ENCODE measurements at places on chromosomes 7 and 10.

DNA sequence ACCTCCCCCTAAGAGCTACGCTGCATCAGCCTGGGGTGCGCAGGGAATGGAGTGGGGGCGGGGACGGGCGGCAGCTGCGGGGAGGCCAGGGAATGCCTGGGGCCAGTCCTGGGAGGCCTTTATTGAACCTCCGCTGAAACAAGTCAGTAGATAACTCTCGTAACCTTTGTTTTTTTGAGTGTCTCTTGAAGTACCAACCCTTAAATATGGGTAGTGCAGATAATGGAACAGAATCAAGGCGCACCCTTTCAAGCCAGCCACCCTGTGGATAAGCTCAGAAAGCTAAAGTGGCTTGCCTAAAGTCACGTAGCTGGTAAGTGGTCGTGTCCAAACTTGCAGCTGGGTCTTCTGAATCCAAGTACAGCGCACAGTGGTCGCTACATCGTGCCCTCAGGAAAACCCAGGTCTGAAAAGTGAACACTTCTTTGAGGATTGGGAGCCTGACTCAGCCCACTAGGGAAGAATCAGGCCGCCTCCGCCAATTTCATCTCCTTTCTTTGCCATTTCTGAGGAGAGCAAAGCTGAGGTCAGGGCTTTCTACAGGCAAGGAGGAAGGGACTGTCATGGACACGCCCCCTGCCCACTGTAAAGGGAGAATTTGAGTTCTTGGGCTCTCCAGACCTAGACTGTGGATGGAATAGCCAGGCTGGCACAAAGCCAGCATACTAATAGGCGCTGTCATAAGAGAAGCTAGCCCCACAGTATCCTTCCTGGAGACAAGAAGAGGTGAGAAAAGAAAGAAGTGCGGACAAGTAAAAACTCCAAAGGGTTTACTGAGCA lies 3.2 kb upstream of the EGR2 start:
- no peak for DNase-seq

DNA sequence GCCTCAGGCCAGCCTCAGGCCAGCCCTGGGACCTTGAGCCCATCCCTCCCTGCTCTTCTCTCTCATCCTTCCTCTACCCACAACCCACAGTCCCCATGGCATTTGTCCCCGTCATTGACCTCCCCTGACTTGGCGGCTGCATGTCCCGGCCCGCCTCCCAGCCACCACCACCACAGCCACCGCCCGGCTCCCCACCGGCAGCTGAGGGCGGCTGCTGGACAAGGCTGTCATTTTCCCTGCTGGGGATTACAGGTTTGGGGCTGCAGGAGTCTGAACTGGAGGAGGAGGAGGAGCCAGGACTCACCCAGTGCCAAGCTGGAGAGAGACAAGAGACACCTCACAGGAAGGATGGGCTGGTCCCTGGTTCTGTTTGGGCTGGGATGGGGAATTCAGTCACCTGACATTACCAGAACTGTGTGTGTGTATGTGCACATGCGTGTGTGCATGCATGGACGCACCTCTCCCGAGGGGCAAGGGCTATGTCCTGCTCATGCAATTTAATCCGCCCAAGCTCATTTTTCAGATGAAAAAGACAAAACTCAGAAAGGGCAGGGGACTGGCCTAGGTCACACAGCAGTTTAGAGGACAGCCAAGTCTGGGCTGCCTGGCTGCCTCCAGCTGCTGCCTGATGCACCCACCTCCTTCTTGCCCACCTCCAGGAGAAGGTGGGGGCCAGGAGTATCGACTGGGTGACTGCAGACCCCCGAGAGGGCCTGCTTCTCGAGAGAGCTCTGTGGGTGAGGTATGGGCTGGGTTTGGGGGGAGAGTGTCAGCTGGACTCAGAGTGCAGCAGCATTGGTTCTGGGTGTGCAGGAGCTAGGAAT lies 113.1 kb downstream of the ZMIZ1 start:
- DNase-seq = no peak

DNA sequence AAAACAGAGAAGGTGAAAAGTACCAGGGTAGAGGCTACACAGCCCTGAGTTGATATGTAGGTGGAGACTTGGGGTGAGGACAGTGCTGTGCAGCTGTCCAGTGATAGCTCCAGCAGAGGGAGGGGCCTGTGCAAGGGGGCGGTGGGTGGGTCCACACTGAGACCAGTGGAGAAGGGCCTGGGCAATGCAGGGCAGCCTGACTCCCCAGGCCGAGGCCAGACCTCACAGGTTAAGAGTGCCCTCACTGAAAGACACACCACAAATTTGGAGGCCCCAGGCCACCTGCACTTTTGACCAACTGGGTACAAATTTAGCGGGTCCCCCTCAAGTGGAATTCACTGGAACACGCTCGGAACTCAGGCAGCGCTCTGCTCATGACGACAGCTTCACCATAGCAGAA lies 6.7 kb upstream of the RASGEF1A start:
- DNase-seq = no peak

GRCh38 chr7:33066771-33067170 lies 4.2 kb upstream of the NT5C3A start:
- no peak for DNase-seq

GRCh38 chr10:132281915-132282666 lies 25.7 kb downstream of the STK32C start:
- DNase-seq = no peak

DNA sequence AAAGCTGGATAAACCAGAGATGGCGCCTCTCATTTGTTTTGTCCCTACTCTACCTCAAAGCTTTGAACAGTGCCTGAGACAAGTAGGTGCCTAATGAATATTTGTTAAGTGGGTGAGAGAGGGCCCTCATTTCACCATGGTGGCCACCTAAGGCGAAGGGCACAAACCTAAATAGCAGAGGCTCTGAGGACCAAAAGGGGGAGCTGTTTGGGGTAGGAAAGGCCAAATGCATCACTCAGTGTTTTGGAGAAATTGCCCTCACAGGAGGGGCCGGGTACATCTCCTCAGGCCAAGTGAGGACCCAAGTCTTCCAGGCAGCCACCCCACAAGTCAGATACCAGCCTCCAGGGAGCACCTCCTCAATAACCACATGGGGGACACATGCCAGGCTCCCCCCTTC lies 14.0 kb downstream of the IMPDH1 start:
- no peak for DNase-seq

DNA sequence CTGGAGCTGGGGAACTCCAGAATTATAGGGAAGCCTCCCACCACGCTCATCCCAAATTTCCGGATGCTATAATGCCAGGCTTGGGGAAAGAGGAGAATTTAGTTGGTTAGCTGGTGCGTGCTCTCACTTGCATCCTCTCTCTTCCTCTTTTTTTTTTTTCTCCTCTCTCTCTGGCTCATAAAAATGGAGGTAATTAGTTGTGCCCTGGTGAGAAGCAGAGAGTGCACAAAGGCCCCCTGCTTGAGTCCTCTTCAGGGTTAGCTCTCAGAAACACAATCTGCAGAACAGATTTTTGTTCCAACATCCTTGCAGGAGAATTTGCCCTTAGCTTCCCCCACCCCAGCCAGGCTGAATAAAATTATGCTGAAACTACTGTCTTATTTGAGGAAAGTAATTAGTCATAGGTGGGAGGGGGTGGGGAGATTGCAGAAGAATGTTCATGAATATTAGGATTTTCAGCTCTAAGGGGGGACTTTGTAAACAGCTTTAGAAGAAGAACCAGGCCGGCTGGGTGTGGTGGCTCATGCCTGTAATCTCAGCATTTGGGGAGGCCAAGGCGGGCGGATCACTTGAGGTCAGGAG lies 7.6 kb downstream of the SERPINE1 start:
- no peak for DNase-seq

DNA sequence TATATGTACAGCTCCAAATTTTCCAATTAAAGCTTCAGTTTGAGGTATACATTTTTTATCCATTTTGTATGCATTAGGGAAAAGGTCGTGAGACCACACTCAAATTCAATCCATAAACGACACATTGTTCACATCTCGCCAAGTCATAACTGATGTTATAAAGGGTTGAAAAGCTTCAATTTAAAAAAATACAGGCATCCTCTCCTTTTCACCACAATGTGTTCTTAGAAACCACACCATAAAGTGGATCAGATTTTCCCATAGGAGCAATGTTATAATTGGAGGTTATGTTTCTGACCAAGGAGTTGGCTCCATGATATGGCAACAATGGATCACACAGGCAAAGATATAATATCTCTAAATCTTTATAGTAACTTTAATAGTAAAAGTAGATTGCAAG lies 663.6 kb downstream of the PARD3 start:
- no peak for DNase-seq

- no peak for DNase-seq
Observed at GRCh38 chr10:56537984-56538383, 176.9 kb upstream of the ZWINT start.

DNA sequence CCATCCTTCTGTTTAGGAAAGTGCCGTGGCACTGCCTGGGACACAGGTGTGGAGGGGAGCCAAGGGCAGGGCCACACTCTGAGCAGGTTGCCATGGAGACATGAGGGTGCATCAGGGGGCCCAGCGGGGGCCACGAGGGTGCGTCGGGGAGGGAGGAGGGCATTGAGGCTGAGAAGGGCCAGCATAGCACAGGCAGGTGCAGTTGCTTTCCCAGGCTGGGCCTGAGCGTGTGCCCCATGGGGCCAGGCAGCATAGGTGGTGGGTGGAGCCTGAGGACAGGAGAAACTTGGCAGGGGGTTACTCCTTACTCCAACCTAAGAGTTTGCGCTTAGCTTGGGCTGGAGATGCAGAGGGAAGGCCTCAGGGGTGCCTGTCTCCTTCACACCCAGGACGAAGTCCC lies 15.2 kb downstream of the YKT6 start:
- no peak for DNase-seq

- DNase-seq = no peak
Observed at GRCh38 chr7:157557263-157557662, 220.5 kb downstream of the DNAJB6 start.

DNA sequence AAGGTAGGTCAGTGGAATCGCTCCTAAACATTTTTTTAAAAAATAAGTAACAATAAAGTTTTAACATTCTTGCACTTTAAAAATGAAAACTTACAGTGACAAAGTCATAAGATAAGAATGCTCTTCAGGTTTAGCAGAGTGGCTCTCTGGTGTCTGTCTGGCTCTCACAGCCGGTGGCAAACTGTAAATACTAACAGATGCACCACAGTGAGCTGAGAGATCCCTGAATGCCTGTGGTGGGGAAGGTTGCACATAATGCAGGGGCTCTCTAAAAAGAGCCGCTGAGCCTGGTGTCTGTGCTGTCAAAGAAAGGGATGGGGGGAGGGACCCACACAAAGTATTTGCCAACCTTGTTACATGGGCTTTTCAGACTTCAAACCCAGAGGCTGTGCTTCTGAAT lies 498.3 kb downstream of the CCSER2 start:
- no peak for DNase-seq

DNA sequence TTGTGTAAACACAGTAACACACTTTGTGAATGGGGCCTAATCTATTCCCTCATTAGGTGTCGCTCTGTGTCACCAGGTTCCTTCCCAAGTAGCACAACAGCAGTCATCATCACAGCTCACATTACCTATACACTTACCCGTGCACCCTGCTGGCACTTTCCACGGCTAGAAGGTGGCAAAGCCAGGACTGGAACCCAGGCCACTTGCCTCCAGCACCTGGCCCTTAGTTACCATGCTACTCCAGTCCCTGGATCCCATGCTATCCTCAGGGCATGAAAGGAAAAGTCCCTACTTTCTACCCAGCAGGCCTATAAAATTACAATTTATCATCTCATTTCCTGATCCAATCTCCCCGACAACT lies 18.4 kb downstream of the SMURF1 start:
- no peak for DNase-seq

GRCh38 chr7:44769376-44769775 lies 20.7 kb downstream of the ZMIZ2 start:
- no peak for DNase-seq

DNA sequence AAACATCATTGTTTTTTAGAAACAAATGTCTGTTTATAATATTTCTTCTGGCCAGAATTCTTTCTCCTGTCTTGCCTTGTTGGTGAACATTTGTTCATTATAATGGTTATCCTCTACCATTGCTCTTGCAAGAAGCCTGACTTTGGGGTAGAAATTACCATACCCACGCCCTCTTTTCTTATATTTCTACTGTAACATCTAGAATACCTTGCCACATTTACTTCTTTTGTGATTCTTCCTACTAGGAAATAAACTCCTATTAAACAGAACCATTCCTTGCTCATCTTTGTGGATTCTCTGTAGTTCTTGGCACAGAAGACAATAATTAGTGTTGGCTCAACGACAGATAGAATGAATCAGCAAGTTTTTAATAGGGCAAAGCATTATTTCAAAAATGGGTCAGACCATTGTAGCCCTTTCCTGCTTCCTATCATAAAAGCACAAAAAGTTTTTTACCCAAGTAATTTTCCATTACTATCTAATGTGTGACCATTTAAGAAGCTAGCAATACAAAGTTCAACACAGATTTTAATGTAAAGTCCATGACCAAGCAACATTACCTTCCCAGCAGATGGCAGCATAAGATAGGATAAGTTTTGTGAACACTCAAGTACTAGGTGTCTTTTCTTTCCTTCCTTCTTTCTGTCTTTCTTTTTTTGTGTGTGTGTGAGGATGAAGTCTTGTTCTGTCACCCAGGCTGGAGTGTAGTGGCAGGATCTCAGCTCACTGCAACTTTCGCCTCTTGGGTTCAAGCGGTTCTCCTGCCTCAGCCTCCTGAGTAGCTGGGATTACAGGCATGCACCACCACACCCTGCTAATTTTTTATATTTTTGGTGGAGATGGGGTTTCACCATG lies 270.4 kb downstream of the HGF start:
- DNase-seq = no peak

GRCh38 chr10:27820637-27821036 lies 75.0 kb upstream of the MKX start:
- DNase-seq = no peak

- no peak for DNase-seq
Observed at GRCh38 chr10:77287647-77288120, 349.9 kb downstream of the KCNMA1 start.

GRCh38 chr7:113087071-113087998 lies 708 bp upstream of the GPR85 start:
- DNase-seq = no peak

- no peak for DNase-seq
Observed at GRCh38 chr7:143405173-143406001, 3.3 kb downstream of the EPHA1 start.

GRCh38 chr7:80781561-80781979 lies 137.3 kb downstream of the SEMA3C start:
- no peak for DNase-seq

GRCh38 chr10:5910323-5911100 lies 20.5 kb downstream of the FBH1 start:
- DNase-seq = no peak

DNA sequence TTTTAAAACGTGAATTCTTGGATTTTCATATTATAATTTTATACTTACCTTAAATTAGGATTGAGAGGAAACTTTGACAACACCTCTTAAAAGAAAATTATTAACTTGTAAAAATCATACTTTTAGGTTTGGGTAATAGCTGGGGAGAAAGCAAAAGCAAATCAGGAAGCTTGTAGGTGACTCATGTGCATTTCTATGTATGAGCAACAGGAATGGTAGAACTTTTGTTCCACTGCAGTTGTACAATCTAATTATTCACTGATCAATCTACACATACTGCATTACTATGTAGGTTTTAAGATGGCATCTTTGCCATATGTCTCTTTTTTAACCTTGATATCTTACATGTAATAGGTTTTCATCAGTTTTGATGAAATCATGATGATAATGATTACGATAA lies 223.2 kb downstream of the PRKG1 start:
- DNase-seq = no peak

GRCh38 chr10:3971713-3972112 lies 186.7 kb upstream of the KLF6 start:
- no peak for DNase-seq
